ENCODE measurements at places on chromosomes 6 and 20.

DNA sequence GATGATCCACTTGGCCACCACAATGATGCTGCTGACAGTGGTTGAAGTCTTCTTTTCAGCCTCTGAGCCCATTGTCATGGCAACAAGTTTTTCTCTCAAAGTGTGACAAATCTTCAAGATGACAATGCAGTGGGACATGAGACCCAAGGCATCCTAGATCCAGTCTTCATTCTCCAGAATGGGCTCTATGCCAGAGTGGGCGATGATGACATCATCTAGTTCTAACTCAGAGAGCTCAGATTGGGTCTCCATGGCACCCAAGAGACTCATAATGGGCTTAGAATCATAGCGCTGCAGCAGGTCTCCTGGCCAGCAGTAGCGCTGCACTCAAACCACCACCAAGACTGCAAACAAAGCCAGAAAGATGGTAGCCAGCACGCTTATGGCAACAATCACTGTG lies 973.6 kb downstream of the EYS start:
- DNase-seq = no peak

DNA sequence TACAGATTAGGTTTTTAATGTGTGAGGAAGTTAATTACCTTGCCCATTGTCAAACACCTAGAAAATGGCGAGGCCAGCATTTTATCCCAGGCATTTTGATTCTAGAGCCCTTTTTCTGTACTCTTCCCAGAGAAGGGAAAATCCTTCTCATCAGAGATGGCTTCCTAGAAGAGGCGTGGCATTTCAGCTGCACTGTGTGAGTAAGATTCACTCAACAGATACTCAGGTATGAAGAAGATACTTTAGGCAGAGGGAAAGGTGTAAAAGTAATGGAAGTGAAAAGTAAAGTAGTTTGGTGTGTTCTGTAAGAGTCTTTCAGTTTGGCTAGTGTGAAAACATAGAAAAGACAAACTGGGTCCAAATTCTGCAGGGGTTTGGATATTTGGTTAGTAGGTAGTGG lies 113.8 kb downstream of the MAP3K4 start:
- DNase-seq = no peak

DNA sequence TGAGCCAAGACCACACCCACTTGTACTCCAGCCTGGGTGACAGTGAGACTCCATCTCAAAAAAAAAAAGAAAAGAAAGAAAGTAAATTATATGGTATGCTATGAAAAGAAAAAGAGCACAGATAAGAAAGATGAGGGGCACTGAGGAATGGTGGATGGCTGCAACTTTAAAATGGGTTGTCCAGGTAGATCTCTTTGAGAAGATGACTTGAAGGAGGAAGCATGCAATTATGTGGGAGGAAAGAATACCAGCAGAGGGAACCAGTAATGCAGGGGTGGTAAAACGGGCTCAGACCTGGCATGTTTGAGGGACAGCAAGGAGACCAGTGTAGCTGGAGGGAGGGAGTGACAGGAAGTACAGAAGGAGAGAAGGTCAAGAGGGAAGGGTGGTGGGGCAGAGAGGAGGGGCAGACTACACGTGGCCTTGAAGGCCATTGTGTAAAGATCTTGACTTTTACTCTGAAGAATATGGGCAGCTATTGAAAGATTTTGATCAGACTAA lies 22.3 kb downstream of the LINC00237 start:
- DNase-seq = no peak

DNA sequence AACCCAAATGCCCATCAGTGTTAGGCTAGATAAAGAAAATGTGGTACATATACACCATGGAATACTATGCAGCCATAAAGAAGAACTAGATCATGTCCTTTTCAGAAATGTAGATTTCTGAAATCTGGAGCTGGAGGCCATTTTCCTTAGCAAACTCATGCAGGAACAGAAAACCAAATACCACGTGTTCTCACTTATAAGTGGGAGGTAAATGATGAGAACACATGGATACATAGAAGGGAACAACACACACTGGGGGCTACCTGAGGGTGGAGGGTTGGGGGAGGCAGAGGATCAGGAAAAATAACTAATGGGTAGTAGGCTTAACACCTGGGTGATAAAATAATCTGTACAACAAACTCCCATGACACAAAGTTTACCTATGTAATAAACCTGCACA lies 188.9 kb upstream of the PRND start:
- no peak for DNase-seq

DNA sequence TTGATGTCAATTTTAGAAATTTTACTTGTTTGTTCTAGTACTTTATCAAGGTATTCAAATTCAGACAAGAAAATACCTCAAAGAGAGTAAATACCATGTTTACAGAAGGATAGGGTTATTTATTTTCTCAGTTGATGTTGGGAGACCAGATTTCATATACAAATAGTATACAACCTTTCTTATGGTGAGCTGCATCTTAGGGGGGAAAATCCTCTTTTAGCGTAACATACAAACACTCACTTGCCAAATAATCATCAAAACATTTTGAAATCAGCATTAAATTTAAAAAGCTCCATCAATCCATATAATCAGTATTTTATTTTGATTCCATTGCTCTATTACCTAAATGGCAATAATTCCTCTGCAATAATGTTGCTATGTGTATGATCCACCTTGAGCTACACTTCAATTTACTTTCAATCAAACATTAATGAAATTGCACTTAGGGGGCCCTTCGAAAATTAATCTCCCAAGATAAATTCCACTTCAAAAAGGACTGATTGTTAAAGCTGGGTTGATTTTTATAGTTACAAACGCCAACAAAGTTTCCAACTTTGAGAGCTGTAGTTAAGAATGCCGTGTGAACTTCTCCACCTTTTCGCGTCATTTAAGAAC lies 2.2 kb downstream of the NKX2-4 start:
- DNase-seq = no peak

- peak; percentile 30 for DNase-seq
Measured at GRCh38 chr6:152368751-152369624, 268.2 kb downstream of the SYNE1 start.

DNA sequence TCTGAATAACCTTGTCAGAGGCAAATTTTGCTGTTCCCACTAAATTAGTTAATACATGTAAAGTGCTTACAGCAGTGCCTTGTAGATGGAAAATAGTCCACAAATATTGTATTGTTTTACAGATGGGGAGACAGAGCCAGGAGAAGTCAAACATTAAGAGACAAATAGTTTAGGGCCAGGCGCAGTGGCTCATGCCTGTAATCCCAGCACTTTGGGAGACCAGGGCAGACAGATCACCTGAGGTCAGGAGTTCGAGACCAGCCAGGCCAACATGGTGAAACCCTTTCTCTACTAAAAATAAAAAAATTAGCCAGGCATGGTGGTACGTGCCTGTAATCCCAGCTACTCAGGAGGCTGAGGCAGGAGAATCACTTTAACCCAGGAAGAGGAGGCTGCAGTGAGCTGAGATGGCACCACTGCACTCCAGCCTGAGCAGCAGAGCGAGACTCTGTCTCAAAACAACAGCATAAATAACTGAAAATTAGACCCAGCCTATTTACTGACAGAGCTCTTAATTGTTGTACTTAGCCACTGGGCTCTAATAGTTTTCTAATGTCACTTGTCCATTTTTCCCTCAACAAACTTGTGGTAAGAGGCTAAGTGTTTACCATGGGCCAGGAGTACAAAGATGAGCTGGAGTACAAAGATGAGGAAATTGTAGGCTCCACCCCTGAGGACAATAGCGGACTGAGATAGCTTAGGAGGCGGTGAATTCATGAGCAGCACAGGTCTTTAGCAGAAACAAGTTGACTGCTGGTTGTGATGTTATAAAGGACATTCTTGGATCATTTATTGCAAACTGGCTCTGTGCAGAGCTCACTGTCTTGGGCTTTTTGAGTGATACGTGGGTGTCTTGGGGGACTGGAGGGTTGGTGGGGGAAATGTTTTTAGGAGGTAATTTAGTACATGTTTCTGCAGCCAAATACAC lies 6.4 kb downstream of the ZSWIM3 start:
- DNase-seq = no peak

DNA sequence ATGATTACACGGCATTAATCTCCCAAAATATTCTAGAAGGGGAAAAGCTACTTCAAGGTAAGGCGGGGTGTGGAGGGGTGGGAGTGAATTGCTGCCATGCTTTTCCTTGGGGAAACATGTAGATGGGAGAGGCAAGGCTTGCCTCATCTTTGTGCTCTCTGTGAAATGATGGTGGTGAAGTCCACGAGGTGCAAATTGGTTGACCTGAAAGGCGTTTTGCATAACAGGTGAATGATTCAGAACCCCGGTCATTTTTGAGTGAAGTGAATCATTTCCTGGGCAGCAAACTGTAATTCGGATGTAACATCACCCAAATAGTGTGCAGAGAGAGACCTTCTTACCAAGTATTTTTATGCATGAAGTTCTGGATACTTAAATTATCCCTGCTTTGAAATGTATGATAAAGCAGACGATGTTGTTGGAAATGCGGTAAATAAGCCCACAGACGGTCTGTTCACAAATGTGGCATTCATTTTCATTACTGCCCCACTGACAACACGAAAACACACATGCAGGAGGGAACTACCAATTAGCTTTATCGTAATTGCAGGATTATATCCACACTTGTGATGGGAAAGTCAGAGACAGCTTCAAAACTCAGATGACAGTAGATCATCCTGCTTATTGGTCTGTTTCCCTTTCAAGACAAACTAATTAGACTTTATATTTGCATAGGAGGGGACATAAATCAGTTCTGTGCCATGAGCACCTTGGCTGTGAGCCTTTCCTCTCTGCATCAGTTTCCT lies 3.0 kb downstream of the CDH4 start:
- DNase-seq = no peak
